Hematopoietic multipotent progenitor cell treated with erythropoietin and hydrocortisone succinate and interleukin-3 and kit ligand, for 8 days (in vitro differentiated cells): ENCODE measurements at places on chromosomes 12 and 14.

DNA sequence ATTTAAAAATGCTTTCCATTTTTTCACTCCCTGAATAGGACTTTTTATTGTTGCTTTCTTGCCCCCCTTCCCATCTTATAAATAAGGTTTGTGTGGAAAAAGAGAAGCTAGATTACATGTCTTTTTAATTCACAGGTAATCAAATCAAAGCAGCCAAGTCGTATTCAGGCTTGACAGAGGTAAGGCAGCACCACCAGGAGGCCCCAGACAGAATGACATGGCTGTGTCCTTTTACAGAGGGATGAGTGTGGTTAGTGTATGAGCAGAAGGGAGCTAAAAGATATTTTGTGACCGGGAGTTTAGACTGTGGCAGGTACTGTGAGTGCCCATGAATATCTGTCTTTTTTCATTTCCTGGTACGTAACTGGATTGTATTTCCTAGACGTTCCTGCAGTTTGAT, 596.1 kb downstream of the ETNK1 start:
- DNase-seq: no peak

DNA sequence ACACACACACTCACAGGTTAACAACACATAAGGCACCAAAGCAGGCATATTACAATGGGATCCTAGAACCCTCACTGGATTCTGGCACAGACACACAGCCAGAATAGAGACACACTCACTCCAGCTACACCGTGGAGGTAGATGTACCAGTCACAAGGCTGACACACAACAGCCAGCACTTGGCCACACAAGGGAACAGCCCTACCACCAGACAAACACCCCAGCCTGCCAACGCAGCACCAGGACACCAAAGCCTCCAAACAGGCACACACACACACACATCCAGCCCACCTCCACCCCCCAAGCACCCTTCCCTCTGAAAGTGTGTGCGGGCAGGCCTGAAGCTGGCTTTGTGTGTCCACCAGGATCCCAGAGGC, 10.9 kb upstream of the ITGB7 start:
- DNase-seq: peak; percentile 22

DNA sequence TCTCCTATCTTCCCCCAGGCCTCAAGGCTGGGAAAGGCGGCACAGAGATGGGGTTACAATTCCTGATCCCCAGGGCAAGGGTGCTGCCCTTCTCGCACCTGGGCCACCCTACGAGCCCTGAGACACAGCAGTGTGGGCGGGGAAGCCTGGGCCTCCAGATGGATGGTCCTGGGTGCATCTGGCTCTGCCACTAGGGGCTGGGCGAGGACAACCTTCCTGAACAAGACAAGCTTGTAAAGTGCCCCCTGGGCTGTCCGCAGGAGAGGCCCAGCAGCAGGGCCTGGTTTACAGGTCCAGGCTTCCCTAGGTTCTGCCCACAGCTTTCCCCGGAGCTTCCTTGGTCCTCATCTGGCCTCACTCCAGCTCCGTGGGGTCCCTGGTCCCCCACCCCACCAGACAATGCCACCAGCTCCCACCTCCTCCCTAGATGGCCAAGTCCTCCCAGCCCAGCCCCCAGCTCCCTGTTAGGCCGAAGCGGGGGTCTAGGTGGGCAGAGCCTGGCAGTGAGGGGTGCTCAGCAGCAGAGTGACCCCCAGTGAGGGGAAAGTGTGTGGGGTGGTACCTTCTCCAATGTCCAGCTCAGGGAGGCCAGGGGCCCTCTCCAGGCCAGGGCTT, 8.9 kb downstream of the ARL6IP4 start:
- no peak for DNase-seq

- DNase-seq: peak; percentile 40
These were observed 27.4 kb downstream of the ABCD4 start for GRCh38 chr14:74275241-74275841.

- DNase-seq: peak; percentile 57
These were observed 2.2 kb upstream of the KRT3 start for GRCh38 chr12:52798003-52798670.

- no peak for DNase-seq
These were observed 56.7 kb downstream of the SRGAP1 start for GRCh38 chr12:63900922-63901793.

DNA sequence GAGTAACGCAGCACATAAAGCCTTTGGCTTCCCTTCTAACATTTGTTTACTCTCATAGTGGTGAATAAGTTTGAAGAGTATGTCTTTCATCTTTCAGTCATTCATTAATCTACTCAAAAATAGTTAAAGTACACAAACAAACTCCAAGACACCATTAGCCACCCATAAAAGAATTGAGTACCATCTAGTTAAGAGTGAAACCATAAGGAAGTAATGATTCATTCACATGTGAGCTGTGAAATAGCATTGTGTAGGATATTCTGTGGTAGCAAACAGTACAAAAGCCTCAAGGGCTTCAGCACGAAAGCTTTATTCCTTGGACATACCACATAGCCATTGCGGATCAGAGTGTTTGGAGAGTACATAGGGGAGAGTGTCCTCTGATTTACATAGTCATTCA, 13.9 kb downstream of the SYT1 start:
- DNase-seq: no peak

- DNase-seq: no peak
These were observed 13.3 kb downstream of the BEST3 start for GRCh38 chr12:69685810-69686209.

GRCh38 chr12:50387972-50388478, 8.4 kb downstream of the FAM186A start:
- DNase-seq: no peak

- no peak for DNase-seq
These were observed 71.9 kb downstream of the GSC start for GRCh38 chr14:94697773-94698556.

GRCh38 chr14:74403619-74404417, 22.2 kb downstream of the SYNDIG1L start:
- no peak for DNase-seq

DNA sequence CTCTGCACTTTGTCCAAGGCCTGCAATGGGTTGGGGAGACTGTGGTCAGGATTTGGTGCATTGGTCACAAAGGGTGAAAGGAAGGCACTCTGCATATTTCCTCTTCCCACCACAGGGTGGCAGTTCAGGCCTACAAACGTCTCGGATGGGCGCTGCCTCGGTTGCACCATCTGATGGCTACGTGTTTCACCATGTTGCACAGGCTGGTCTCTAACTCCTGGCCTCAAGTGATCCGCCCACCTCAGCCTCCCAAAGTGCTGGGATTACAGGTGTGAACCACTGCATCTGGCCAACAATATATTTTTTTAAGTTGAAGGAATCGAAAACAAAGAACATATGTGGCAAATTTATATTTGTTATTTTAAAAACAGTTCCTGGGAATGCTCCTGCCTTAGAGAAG, 35.1 kb downstream of the TMBIM6 start:
- DNase-seq: peak; percentile 80

- no peak for DNase-seq
These were observed 268.2 kb downstream of the PCNX1 start for GRCh38 chr14:71175491-71175890.

- no peak for DNase-seq
These were observed 114.3 kb downstream of the TSPAN9 start for GRCh38 chr12:3191450-3191849.

- no peak for DNase-seq
These were observed 319.9 kb downstream of the CACNA1C start for GRCh38 chr12:2372735-2373134.

DNA sequence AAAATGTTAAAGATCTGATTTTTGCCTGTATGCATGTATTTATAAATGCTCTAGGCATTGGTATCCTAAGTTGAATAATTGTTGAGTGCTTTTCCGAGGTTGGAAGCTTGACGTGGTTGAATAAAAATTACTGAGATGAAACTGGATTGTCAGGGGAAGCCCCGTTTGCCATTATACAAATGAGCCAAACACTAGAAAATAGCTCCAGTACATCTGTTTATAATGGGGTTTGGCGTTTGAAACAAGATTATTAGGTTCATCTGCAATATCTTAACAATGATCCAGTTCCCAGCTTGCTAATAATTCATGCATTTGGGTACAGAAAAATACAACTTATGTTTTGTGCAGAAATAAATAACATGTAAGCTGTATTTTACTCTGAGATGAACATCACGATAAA, 789.6 kb downstream of the GALC start:
- DNase-seq: no peak

DNA sequence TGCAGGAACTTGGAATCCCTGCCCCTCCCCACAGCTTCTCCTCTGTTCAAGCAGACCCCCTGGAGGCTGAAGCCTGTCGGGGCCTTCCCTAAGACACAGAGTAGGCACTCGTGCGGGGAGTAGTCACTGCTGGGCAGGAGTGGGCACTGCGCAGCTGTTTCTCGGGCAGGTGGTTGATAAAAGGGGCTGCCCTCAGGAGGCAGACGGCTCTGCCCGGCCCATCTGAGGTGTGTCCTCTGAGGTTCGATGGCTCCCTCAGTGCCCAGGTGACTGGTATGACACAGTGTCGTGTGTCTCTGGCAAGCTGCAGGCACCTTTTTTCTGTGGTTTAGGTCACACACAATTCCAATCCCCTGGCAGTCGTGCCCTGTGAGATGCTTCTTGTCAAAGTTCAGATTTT, 10.1 kb downstream of the GALNT16 start:
- no peak for DNase-seq

DNA sequence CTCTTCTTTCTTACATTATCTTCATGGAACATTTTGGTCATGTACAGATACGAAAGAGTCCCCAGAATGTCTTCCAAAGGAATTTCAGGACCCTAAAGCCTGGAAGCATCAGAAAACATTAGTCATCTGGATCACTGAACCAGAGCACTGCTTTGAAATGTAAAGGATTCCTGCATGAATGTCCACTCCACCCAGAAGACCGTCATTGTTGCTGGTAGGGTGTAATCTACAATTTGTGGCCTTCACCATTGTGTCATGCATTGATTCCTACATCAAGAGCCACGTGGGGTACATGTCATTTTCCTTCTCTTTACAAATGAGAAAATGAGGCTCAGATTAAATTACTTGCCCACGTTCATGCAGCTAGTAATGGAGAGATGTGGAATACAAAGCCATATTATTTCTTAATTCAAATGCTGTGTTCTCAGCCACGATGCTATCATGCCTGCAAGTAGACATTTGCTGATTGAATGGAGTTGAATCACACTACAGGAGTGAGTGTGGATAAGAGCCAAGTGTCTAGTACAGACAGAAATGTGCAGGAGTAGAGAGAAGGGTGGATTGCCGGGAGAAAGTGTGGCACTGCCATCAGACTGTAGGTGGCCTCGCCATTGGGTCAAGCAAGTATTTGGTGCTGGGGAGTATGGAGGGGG, 231.2 kb downstream of the C12orf75 start:
- DNase-seq: no peak

DNA sequence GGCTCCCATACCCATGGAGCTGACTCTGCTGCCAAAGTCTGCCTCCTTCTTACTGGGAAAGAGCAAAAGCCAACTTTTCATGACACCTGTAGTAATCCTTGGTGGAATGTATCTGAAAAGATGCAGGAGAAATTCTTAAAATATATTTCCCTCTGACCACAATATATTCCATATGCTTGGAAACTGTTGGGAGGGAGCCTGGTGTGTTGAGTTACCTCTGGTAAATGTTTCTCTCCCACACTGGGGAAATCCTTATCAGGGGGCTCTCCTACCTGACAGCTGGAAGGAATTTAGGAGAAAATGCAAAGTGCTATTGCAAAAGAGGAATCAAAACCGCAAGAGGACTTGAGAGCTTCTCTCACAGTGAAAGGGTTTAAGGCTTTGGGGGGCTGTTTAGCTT, 139.4 kb downstream of the TBX5 start:
- DNase-seq: no peak

- DNase-seq: no peak
These were observed 109.4 kb upstream of the HIF1A start for GRCh38 chr14:61585598-61586543.

DNA sequence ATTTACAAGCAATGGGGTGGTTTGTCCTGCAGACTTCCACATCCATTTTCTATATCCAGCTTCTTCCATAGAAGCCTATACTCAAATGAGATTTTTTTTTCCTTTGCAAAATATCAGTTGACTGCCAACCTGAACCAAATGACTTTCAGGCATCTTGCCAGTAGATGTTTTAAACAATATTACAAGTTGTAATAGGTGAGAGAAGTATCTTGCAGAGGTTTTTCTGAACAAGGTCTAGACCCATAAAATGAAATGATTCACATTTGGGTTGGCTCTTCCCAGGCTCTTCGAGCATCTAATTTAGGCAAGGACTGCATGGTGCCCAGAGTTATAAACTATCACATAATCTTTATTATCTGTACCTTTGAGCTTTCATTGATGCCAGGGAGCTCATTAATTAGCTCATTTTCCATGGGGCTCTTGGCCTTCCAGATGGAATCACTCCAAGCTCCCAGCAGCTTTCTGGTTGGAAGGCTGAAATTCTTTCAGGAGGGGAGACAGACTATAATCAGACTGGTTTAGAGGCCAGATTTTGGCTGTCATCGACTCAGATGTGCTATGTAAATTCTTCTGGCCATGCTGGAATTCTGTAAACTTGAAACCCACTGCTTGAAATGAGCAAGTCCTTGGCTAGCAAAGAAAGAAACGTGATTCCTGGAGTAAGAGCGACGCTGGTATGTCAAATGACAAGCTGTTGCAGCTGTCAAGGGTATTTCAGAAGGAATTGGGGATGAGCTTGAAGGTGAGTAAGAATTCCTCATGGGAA, 32.2 kb upstream of the DICER1 start:
- no peak for DNase-seq

- no peak for DNase-seq
These were observed 173.0 kb upstream of the NTF3 start for GRCh38 chr12:5258926-5259325.

DNA sequence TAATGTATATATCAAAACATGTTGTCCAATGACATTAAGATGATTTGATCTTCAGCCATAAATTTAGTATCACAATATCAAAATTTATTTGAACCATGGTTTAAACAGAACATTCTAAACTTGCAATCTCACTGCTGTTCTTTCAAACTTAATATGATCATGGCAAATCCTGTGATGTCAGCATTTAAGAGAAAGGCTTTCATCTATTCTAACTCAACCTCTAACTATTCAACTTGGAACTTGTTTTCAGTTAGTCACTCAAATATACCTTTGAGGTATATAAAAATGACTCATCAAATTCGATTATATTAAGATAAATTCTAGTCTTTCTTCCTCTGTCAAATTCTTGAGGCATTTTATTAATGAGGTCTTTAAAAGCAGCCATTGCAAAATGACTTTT, 747.0 kb upstream of the FLRT2 start:
- DNase-seq: no peak
